ENCODE measurements at places on chromosomes 1 and 21.
A peak's percentile ranks its signal among the peaks of the same experiment; 100 is the strongest.

DNA sequence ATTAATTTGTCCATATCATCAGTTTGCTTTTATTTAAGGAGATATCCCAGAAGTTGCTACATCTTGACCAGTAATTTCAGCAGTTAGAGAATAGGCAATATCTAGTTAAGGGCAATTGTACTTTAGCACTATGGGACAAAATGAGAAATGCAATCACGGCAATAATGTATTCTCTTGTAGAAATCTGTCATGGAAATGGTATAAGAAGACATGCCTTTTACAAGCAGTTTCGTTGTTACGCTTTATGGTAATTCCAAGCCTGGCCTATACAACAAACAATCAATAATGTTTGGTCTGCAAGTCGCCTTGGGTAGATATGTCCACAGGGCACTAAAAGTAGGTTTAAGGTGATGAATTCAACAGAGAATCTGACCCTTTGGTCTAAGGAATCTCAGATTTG, 1.2 kb upstream of the NOS1AP start:
- DNase-seq, result no peak

DNA sequence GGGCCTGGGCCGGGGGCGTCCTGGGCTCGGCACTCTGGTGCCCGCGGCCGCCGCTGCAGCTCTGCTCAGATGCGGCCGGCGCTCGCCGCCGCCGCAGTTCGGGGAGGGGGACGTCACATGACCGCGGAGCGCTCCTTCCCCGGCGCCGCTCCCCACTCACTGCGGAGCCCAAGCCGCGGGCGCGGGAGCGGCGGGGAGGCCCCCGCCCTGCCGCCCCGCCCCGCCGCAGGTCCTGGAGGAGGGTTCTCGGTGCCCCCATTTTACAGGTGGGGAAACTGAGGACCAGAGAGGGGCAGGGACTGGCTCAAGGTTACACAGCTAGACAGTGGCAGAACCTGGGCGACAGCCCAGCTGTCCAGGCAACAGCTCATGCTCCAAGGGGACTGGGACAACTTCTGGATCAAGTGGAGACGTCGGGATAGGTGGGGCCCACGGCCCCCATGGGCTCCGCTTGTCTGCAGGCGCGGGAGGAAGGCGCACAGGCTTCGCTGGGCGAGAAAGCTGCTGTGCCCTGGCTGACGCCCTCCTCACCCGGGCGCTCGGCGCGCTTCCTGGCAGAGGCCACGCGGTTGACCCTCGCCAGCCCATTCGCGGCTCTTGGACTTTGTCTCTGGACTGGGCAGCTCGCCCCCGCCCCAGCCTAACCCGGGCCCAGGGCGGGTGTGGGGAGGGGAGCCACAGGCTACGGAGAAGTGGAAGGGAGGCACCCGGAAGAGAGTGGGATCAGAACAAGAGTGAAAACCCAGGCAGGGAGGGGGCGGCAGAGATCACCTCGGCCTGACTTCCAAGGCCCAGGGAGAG, at the start of gene RAP1GAP:
Gene RAP1GAP, minus strand, starts transcription at position 100 of the 801 bp plus-strand sequence. CDS start 49,325 bp downstream, outside the sequence.
- DNase-seq, result peak; percentile 17

- DNase-seq, result no peak
These were observed 2.4 kb downstream of the CLDN14 start for GRCh38 chr21:36477559-36477958.

DNA sequence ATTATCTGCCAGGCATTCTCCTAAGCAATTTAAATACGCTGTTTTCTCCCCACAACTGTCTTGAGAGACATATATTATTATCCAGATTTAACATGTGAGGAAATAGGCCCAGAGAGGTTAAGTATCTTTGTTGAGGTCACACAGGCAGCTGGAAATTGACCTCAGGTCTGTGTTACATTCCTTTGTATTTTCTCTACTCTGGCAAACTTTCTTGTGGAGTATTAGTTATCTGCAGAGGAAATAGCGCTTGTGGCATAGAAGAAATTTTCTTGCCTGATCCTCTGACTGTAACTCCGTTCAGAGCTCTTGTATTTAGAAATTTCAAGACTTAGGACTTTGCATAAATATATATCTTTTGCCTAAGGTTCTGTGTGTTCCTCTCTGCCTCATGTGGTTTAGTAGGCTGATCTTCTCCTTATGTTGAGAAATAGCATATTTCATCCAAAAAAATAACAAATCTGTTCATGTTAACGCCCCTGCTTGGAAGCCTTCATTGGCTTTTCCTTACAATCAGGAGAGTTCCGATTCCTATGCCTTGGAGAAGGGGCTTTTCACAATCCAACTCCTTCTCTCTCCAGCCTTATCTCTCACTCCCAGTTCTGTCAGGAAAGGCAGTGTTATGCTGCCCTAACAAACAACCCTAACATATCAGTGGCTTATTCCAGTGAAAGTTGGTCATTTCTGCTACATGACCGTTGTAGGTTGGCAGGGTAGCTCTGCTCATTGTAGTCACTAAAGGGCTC, 2.5 kb upstream of the JUN start:
- DNase-seq, result no peak

GRCh38 chr1:214472364-214472763, 79.0 kb downstream of the PTPN14 start:
- no peak for DNase-seq

GRCh38 chr1:109322974-109323373, 16.2 kb upstream of the MYBPHL start:
- DNase-seq, result no peak

DNA sequence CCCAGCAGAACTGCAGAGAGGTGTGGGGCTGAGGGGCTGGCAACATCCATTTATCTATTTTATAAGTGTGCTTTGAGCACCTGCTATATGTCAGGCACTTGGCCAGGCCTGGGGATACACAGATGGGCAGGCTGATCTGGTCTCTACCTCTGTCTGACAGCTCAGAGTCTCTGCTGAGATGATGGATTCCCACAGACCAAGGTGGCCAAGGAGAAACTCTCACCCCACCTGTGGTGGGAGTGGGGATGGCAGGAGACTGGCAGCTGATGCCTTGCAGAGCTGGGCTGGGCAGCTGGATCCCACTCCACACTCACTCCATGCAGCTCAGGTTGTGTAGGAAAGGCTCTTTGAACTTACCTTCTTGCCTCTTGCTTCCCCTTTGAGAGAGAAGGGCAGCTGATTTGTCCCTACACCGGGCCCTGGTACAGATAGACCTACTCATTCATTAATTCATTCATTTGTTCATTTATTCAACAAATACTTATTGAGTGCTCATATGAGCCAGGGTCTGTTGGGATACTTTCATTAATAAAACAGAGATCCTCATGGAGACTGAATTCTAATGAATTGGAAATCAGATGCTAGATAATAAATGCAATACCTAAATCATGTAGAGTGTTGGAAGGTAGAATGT, 9.0 kb downstream of the ADORA1 start:
- no peak for DNase-seq

GRCh38 chr1:220652995-220653394, 37.2 kb upstream of the C1orf115 start:
- DNase-seq, result no peak

DNA sequence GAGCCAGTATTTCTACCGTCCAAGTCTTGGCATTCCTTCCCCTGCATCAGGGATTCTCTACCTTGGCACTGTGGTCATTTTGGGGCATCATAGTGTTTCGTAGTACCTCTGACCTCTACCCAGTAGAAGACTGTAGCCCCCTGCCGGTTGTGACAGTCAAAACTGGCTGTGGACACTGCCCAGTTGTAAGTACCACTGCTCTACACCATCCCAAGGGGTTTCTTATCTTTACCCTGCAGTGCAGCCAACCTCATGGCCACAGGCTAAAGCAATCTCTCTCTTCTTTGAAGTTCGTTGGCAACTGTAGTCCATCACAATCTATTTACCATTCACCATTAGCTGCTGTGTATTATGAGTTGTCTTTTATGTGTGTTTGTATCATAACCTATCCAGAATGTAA, 29.3 kb upstream of the ERO1B start:
- DNase-seq, result no peak

DNA sequence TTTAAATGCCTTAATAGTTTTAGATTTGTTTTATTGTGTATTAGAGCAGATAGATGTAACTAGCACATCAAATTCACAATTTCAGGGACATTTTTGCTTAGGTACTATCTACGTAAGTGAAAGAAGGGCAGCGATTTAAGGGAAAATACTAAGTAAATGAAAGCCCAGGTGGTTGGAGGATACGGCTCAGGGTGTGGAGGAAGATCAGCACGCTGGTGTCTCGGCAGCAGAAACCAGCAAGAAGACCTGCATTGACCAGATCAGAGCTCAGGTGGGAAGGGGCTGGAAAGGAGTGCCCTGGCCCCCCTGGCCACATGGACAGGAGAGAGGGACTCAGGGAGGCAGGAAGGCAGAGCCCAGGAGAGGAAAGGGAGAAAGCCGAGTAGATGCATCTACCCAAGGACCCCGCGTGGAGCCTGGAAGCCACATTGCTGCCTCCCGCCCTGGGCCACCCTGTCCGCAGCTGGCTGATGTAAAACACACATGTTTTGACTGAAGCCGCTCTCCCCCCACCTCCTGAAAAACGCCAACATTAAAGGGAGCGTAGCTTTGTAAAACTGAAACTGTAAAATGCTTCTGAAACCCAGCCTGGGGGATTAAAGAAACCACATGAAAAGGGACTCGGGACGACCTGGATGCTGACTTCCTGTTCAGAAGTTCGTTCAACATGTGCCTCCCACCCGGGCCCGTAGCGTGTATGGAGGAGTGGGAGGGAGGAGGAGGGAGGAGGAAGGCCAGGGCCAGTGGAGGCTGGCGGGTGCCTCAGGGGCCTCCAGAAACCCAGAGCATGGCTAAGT, 72.6 kb upstream of the TARDBP start:
- DNase-seq, result no peak

- DNase-seq, result no peak
These were observed 176.4 kb downstream of the ETS2 start for GRCh38 chr21:38982096-38982495.

DNA sequence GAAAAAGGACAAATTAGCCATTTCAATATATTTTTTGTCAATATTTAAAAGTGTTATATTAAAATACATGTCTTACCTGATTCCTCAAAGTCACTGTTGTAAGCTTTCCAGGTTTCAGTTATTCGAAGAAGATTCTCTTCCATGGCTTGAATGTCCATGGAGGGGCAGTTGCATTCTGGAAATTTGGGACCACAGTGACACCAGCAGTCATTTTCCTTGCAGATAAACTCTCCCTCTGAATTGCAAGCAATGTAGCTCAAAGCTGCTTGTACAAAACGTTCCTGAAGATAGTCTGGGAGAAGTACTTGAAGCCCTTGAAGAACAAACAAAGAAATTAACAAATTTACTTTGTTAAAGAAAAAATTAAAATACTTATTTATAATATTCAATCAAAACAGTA, 251.7 kb downstream of the BRINP3 start:
- no peak for DNase-seq

DNA sequence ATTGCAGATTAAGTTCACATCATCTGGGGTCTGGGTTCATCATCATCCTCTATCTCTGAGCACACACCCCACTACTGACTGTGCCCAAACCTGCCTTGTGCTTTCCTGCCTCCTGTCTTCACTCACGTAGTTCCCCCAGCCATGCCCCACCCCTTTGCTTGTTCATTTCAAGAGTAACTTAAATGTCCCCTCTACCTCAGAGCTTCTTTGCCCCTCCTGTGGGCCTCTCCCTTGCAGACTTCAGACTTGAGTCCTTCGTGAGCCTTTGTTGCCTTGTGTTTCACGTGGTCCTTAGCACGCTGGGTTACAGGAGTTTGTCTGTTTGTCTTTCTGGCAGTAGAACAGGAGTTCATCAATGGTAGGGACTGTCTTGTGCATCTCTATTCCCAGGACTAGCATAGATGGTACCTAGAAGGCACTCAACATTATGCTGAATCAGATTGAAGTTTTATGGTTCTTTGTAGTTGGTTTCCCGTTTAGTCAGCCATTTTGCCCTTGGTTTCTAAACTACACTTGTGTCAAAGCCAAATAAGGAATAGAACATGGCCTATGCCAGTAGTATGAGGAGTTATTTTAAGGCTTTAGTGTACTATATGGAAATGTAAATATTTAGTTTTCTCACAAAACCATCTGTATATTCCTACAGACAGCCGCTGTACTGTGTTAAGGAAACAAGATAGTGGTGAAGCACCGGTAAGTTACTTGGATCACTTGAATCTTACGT, 86.2 kb downstream of the TTC3 start:
- DNase-seq, result no peak

GRCh38 chr1:209732725-209733124, 23.1 kb upstream of the TRAF3IP3 start:
- no peak for DNase-seq

GRCh38 chr1:225611537-225612223, 41.2 kb downstream of the ENAH start:
- DNase-seq, result no peak

- DNase-seq, result no peak
These were observed 44.9 kb downstream of the RPRD2 start for GRCh38 chr1:150408800-150409199.

DNA sequence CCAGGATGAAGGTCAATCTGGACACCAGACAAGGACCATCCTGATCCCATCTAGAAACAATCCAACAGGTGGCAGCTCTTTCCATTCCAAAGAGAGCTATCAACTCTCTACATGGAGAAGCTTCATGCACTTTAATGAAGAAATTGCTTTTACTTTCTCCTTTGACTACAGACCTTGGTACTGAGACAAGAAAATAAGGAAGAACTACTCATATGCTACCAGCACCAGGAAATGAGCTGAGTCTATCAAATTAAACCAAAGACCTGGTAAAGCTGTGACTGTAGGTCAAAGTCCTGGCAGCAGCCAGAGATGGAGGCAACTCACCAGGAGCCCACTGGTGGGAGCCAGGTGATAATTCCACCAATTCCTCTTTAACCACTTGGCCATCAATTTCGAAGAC, 64.3 kb upstream of the LRRC8B start:
- DNase-seq, result no peak

GRCh38 chr21:45600248-45600647, 43.3 kb upstream of the PCBP3 start:
- DNase-seq, result no peak

DNA sequence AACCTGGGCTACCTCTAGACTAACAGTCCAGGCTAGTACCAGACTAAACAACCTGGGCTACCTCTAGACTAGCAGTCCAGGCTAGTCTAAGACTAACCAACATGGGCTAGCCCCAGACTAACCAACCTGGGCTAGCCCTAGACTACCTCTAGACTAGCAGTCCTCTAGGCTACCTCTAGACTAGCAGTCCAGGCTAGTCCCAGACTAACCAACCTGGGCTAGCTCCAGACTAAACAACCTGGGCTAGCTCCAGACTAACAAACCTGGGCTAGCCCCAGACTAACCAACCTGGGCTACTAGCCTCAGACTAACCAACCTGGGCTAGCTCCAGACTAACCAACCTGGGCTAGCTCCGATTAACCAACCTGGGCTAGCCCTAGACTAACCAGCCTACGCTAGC, 2.0 kb downstream of the TFF2 start:
- DNase-seq, result no peak

GRCh38 chr1:167493372-167493771, 25.0 kb downstream of the CD247 start:
- no peak for DNase-seq

All from effector memory CD4-positive, alpha-beta T cell (primary cell).